ENCODE measurements at places on chromosomes 16 and 17.

GRCh38 chr17:15918661-15919259, 26.2 kb upstream of the ADORA2B start:
- no peak for DNase-seq
- H3K36me3 ChIP-seq: no peaks in the 10 kb centered on the region
- no peaks in the 10 kb centered on the region for H3K27me3 ChIP-seq
- no peak overlapping the region for H3K4me3 ChIP-seq
- peaks cover 5% of the 10 kb centered on the region for H3K4me1 ChIP-seq
- no peak overlapping the region for H3K27ac ChIP-seq

DNA sequence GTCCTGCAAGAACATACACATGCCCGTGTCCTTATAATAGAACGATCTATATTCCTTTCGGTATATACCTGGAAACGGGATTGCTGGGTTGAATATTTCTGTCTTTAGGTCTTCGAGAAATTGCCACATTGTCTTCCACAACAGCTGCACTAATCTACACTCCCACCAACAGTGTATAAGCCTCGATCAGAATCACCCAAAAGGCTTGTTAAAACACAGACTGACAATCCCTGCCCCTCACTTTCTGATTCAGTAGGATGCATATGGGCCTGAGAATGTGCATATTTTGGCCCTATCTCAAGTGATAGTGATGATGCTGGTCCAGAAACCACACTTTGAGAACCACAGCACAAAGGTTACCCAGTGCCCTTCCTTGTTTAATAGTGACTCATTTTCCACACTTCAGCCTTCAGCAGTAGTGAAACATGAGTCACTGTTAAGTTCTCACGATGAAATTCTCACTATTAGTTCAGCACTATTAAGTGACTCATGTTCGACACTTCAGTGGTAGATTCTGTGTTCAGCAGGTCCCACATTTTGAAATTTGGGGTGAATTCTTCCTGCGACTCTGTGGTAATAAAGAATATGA, 215.6 kb downstream of the GRIN2A start:
- H3K4me1 ChIP-seq: no peaks in the 10 kb centered on the region
- no peaks in the 10 kb centered on the region for H3K27me3 ChIP-seq
- H3K27ac ChIP-seq: no peak overlapping the region
- H3K36me3 ChIP-seq: no peaks in the 10 kb centered on the region

DNA sequence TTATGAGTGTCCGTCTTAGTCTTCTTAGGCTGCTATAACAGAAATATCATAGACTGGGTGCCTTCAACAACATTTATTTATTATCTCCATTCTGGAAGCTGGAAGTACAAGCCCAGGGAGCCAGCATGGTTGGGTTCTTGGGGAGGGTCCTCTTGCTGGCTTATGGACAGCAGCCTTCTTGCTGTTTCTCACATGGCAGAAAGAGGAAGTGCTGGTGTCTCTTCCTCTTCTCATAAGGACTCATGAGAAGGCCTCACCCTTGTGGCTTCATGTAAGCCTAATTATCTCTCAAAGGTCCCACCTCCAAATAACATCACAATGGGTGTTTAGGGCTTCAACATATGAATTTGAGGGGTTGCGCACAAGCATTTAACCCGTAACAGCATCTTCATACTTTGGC, 207.0 kb upstream of the COX10 start:
- no peaks in the 10 kb centered on the region for H3K36me3 ChIP-seq
- no peak overlapping the region for H3K27ac ChIP-seq
- H3K27me3 ChIP-seq: no peaks in the 10 kb centered on the region
- no peak overlapping the region for H3K4me3 ChIP-seq

DNA sequence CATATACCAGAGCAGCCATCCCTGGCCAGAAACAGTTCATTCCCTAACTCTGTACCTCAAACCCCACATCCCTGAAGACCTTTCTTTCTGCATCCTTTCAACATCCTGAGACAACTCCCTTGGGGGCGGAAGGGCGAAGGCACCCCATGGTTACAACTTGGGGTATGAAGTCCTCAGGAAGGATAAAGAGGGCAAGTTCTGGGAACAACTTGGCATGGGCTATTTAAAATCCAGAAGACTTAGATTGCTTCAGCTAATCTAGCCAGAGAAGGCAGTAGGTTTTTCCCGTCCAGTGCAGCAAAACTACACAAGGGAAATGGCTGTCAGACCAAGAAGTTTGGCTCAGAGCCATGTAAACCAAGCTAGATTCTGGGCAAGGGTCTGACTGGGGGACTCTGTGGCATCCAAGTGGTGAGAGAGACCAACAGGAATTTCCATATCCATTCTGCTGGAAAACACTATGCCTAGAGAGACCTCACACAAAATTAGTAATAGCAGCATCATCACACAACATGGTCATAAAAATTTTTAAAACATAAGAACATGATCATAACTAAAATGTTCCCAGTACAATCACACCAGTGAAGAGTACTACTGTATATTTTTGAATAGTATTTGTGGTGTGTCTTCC, 113.2 kb downstream of the CDYL2 start:
- peaks cover 4% of the 10 kb centered on the region for H3K4me1 ChIP-seq
- no peak for DNase-seq
- no peaks in the 10 kb centered on the region for H3K36me3 ChIP-seq
- H3K4me3 ChIP-seq: no peak overlapping the region
- no peak overlapping the region for H3K27ac ChIP-seq
- no peaks in the 10 kb centered on the region for H3K27me3 ChIP-seq

DNA sequence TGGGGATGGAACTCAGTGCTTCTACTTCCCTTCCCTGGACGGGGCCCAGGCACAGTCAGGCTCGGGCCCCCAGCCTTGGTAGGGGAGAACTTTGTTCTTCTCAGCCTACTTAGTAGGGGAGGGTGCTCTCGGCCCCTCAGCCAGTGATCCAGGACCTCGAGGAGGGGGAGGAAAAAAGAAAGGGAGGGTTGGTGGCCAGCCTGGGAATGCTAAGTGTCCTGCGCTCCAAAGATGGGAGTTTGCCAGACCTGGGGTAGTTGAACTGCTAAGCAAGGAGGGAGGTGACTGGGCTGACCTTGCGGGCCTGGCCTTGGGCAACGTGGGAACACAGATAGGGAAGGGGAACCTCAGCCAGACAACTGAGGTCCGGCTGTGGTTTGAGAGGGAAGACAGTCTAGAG, 12.2 kb downstream of the ADGRG1 start:
- no peak for DNase-seq
- no peaks in the 10 kb centered on the region for H3K27me3 ChIP-seq
- H3K27ac ChIP-seq: no peak overlapping the region
- H3K36me3 ChIP-seq: no peaks in the 10 kb centered on the region

DNA sequence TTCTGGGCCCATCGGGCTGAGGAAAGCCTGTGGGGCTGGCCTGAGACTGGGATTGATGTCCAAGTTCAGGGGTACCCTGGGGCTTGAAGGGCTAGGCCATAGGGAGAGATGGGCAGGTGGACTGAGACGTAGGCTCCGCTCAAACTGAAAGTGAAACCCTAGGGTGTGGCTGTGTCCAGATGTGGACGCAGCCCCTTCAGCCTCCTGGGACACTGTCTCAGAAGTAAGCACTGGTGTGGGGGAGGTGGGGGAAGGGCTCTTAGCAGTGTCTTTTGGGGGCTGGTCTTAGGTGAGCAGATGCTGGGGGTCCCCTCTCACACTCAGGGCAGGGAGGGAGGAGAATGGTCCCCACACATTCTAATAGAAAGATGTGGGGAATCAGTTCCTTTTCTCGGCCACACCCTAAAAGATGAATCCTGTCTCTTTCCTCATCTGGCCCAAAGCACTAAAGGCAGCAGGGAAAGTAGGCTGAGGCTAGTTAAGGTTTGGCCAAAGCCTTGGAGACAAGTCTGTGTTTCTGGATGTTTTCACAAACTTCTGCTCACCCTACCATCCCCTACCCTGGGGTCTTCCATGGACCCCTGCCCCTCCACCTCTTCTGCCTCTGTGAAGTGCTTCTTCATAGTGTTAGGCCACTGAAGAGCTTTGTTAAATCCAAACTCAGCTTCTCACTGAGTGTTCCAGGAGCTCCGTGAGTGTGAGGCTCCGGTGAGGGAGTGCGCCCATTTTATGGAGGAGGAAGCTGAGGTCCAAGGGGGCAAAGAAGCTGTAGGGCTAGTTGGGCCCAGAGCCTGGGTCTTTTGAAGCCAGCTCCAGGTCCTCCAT, 5.6 kb downstream of the FMNL1 start:
- H3K27me3 ChIP-seq: no peaks in the 10 kb centered on the region
- no peak overlapping the region for H3K4me3 ChIP-seq
- no peaks in the 10 kb centered on the region for H3K36me3 ChIP-seq
- H3K4me1 ChIP-seq: peaks cover 21% of the 10 kb centered on the region

DNA sequence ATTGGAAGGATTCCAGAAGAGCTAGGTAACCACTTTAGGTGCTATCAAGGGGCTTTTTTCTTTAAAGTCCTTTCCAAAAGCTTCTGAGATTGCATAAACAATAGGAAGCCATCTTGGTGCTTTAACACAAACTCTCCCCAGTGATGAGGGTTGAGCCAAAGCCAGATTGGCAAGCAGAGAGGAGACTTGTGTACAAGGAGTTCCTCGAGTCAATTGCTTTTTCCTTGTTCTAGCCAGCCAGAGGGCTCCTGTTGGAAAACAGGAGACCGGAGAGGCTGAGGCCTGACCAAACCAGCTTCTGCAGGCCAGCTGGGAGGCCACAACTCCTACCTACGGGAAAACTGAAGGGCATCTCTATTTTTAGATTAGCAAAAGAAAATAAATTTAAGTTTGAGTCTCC, 46.5 kb downstream of the MAPT start:
- no peak for DNase-seq
- H3K36me3 ChIP-seq: no peaks in the 10 kb centered on the region
- no peak overlapping the region for H3K4me3 ChIP-seq
- peaks cover 4% of the 10 kb centered on the region for H3K4me1 ChIP-seq
- no peaks in the 10 kb centered on the region for H3K27me3 ChIP-seq

GRCh38 chr17:17553217-17554195, 38.0 kb downstream of the PEMT start:
- DNase-seq: no peak
- no peak overlapping the region for H3K27ac ChIP-seq
- H3K4me1 ChIP-seq: no peaks in the 10 kb centered on the region
- H3K27me3 ChIP-seq: no peaks in the 10 kb centered on the region
